NCI-H1417 (cell line): ENCODE measurements at places on chromosomes 5 and 9.

- DNase-seq = no peak
Observed at GRCh38 chr5:88188458-88189132, 80.0 kb downstream of the TMEM161B start.

- DNase-seq = no peak
Observed at GRCh38 chr5:39476843-39477220, 52.1 kb upstream of the DAB2 start.

GRCh38 chr5:71905834-71906711, 187.0 kb downstream of the CARTPT start:
- peak; percentile 98 for DNase-seq

DNA sequence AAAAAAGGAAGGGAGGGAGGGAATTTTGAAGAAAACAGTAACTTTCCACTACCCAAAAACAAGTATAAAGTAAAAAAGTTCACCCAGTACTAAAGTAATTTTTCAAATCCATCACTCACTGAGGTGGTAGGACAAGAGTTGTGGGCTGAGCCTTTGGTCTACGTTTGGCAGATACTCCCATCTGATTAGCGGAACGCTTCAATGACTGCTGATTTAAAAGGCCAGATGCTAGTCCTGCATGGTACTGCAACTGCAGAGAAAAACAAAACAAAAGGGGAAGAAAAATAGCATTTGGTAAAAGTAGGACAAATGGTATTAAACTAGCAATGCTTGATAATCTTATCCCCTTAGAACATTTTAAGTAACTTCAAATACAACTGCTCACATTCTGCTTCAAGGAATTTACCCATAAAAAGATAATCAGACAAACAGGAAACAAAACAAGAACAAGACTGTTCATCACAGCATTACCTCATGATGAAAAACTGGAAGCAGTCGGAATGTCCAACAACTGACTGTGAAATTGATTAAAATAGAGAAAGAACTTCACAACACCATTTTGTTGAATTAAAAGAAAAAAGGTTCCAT, 65.4 kb downstream of the MED27 start:
- DNase-seq = no peak

- no peak for DNase-seq
Observed at GRCh38 chr5:181241393-181241975, 2.2 kb downstream of the RACK1 start.

- DNase-seq = no peak
Observed at GRCh38 chr9:133959171-133959570, 33.0 kb downstream of the VAV2 start.

DNA sequence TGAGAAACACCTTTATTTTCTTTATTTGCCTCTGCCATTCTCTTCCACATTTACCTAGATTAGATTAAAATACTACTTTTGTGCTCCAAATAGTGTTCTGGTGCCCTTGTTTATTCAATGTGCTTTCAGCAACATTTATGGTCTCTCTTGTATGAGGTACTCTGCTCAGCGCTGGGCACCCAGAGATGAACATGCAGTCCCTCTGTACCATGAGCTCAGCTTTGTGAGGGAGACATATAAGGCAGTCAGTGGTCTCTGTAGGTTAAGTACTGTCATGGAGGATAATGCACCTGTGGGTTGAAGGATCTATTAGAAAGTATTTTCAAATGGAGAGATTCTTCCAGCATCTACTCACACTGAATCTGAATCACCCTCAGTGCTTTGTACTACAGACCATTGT, 176.5 kb downstream of the TAF11L14 start:
- DNase-seq = no peak

GRCh38 chr9:113654605-113655428, 191.3 kb downstream of the RGS3 start:
- DNase-seq = no peak

GRCh38 chr5:132235340-132235739, 7.7 kb upstream of the P4HA2 start:
- no peak for DNase-seq

DNA sequence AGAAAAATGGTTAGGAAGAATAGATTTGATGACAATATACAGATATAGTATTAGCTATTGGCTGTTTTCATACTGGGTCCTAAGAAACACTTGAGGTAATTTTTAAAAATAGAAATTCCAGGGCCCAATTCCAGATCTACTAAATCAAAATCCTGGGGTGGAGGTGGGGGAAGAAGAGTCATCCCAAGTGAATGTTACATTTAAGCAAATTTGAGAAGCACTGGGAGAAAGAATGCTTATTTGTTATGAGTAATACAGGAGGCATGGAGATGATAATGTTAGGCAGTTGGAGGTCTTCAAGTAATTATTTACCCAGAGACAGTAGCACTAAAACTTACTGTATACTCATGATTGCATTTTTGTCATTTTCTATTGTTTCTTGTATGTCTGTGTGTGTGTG, 93.0 kb upstream of the DAB2 start:
- DNase-seq = no peak

DNA sequence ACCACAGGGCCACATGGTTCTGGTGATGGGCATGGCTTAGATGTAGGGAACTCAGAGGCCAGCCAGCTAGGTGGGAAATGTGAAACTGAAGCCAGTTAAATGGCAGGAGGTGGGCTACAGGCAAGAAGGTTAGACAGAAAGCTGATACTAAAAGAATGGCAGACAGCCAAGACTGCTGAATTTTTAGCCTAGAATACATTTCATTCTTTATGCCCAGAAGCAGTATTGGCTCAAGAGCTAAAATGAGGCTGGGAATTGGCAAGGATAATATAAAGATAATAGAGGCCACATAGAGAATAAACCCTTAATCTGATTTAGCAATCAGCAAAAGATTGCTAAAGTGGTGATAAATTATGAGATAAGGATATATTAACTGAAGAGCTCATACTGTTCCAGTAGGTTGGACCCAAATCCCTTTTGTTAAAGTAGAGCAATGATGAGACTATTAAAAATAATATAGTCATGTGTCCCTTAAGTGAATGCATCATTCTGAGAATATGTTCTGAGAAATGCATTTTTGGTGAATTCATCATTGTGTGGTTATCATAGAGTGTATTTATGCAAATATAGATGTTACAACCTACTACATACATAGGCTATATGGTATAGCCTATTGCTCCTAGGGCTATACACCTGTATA, 234.3 kb downstream of the CHSY3 start:
- DNase-seq = peak; percentile 2

DNA sequence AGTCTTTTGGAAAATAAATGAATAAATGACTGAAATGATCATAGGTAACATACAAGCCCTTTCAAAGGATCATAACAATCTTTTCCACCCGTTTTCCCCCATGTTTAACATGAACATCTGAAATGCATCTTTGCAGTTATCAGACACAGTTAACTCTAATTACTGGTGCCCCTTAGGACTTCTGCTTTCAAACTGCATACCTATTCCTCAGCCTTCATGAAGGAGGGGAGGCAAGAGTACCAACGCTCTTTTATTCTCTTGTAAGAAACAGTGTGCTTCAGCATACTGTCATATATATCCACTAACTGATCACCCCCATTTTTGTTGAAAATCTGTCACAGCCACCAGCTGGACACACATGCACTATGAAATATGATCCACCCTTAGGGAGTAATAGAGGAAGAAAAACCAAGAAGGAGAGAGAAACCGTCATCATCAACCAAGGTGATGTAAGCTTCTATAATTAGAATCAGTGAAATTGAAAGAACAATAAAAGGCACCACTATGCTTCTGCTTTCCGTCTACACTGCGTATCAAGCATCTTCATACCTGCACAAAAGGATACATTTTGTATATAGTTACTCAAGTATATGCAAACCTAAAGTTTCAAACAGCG, 98.7 kb downstream of the RAPGEF6 start:
- DNase-seq = peak; percentile 62

DNA sequence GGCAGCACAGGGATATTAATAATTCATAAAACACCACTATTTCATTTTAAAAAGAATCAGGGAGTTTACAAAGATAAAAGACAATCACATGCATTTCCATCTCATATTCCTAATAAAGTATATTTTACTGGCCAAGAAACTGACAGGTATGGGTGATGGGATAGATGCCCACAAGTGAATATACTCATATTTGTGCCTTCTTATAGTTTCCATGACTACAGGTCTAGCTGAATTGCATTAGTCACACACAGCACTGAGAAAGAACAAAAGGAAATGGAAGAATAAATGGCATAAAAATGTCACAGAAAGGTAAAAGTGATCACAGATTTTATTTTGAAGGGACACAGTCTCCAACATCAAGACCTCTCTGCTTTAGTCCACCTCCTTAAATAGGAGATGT, 193.5 kb downstream of the PLK2 start:
- DNase-seq = no peak

- DNase-seq = peak; percentile 32
Observed at GRCh38 chr9:14098486-14099180, 215.3 kb downstream of the NFIB start.

DNA sequence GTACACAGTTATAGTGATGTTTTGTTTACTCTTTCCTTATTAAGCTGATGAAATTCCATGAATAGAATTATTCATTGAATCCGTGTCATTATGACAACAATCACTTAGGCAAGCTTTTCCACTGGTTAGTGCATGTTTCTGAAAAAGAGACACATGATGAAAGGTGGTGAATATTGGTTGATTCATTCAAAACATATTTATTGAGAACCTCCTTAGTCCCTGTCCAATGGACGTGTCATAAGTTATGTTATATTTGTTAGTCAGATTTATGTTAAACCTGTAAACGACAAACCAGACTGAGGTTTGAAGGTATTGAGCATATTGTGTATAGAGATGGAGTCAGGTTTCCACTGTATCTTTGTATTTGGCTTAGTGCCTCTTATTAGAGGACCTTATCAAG, 1888.9 kb upstream of the CDH6 start:
- DNase-seq = no peak

DNA sequence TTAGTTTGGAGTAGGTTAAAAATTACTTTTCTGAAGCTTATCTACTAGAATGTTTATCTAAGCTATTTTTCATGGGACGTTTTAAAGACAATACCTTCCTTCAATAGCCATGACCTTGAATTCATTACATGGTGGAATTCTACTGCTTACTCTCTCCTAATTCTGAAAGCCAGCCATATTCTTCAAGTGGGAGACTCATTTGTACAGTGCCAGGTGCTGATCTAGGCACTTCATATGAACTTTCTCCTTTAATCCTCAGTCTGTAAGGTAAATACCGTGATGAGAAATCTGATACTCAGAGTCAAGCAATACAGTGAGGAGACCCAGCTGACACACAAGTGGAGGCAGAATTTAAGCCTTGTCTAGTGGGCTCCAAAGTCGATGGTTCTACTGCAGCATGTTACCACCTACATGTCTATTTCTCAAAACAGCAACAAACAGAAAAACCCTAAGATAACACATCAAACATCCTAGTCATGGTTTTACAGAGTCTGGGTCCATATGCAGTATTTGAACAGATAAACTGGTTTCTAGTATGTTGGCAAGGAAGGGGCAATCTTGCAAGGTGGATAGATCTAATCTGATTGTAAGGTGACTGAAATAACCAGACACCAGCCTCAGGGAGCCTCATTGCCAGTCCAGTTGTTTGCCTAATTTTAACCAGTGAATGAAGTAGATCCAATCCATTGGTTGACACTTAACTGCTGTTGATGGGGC, 243.7 kb downstream of the PIK3R1 start:
- no peak for DNase-seq

DNA sequence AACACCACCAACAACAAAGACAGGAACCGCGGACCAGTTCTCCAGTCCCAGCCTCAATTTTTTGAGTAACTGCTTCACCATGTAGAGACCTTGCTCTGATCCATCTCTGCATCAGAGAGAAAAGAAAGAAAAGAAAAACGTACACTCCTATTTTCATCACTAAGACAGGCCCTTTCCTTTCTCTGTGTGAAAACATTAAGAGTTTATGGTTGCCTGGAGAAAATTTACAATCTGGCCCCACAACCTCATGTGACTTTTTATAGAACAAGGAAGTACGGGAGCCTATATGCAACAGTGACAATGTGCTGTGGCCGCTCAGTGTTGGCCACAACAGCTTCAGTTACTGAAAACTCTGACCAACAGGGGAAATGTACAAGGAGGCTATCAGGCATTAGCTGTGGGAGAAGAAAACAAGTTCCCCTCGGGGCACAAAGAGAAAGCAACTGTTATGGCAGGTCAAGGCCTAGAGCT, 272.9 kb upstream of the PTGER4 start:
- no peak for DNase-seq

DNA sequence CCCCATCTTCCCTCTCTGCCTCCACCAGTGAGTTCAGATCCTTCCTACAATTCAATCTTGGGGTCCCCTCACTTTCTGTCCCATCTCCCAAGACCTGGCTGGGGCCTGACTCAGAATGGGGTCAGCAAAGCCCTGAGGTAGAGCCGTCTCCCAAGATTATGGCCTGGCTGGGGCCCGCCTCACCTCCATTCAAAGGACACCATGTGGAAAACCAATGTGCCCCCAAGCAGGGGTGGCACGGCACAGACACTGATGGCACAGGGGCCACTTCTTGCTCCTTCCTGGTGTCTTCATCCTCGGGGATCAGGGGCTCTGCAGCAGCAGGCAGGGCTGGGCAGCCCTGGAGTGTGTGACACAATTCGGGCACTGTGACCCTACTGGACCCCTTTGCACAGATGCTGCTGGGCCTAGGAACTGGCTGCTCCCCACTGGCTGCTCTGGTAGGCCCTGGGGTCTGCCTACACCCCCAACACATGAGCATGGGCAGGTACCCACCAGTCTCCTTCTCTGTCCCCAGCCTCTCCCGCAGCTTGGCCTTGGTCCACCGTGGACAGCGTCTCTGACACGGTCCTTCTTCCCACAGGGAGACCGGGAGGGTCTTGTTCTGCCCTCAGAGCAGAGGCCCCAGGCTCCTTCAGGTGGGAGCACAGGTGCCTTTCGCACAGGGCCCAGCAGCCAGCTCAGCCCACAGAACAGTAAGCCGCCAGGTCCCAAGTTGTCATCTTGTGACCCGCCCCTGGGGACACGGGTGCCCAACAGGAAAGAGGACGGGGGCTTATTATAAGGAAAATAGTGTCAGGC, 89.5 kb downstream of the ADAMTS2 start:
- no peak for DNase-seq

DNA sequence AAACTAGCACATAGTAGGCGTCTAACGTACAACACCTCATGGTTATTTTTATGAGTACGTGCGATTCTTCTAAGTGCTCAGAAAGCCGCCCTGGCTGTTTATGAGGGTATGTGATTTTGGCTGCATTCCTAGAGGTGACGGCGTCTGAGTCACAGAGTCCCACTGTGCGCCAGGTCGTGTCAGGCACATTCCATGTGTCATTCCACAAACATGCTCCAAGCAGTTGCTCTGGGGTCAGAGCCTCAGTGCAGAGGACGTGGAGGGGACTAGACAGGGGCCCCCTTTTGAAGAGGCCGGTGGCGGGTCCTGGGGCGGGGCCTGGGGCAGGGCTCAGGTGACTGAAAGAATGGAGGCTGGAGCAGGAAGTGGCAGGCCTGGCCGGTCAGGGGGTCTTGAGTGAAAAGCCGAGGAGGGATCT, 51.9 kb downstream of the NEK6 start:
- DNase-seq = no peak

GRCh38 chr5:55004729-55005128, 19.3 kb upstream of the GZMK start:
- no peak for DNase-seq
